ENCODE measurements at places on chromosomes 13 and 19.

GRCh38 chr13:94706101-94706842 is 6.1 kb downstream of the SOX21 start:
- DNase-seq = no peak

GRCh38 chr19:2474232-2475017 is 1.5 kb upstream of the GADD45B start:
- peak; percentile 73 for DNase-seq

DNA sequence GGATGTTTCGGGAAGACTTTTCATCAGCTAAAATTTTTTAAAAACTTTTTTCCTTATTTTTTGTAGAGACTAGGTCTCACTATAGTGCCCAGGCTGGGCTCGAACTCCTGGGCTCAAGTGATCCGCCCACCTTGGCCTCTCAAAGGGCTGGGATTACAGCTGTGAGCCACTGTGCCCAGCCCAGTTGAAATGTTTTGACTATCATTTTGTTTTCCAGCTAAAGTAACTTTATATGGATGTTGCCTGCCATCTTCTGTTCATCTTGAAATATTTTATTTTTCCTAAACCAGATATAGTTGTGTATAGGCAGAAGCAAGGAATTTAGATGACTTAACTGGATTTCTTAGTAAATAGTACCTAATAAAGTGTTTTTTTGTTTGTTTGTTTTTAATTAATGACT is 7.0 kb downstream of the CAB39L start:
- DNase-seq = no peak

DNA sequence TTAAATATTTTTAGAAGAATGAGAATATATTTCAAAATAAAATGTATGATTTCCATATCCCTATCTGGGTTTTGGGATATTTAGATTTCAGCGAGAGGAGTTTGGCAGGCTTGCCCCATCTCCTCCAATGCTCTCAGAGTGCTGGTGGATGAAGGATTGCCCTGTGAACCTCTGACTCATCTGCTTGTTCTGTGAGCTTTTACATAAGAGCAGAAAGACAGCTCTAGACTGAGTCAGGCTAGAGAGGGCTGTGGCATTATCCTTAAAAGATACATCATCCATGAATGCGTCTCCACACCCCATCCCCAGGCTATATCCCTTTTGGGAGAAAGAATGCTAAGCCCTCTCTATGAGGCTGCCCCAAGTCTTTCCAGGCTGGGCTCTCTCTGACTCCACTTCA is 190.6 kb downstream of the TUBA3C start:
- DNase-seq = no peak

- DNase-seq = no peak
Observed at GRCh38 chr13:105902396-105902795, 633.1 kb downstream of the EFNB2 start.

GRCh38 chr13:106186366-106187030 is 349.0 kb downstream of the EFNB2 start:
- no peak for DNase-seq

GRCh38 chr19:1862424-1863327 is 703 bp downstream of the KLF16 start:
- peak; percentile 61 for DNase-seq

GRCh38 chr13:22082030-22082429 is 411.2 kb downstream of the FGF9 start:
- no peak for DNase-seq

DNA sequence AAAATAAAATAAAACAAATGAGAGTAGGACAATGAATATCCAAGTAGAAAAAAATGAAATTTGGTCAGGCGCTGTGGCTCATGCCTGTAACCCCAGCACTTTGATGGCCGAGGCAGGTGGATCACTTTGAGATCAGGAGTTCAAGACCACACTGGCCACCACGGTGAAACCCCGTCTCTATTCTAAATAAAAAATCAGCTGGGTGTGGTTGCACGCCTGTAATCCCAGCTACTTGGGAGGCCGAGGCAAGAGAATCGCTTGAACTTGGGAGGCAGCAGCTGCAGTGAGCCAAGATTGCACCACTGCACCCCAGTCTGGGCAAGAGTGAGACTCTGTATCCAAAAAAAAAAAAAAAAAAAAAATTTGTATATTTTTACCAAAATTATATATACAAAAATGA is 18.2 kb upstream of the ZMYM5 start:
- no peak for DNase-seq

DNA sequence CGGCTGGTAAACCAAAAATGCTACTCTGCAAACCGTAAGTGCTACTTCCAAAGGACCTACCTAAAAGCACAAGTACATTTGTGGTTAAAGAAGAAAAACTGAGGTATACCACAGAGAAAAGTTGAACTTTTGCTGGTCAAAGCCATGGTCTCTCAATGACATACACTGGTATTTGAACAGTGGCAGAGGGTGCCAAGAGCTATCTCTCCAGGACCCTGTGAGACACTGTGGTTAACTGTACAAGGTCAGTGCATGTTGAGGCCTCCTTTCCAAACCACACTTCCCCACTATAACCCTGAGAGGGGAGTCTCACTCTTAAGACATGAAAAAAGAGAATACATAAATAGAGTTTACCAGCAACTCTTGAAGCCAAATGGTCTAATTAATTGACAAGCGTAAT is 49.5 kb downstream of the COL4A1 start:
- no peak for DNase-seq

DNA sequence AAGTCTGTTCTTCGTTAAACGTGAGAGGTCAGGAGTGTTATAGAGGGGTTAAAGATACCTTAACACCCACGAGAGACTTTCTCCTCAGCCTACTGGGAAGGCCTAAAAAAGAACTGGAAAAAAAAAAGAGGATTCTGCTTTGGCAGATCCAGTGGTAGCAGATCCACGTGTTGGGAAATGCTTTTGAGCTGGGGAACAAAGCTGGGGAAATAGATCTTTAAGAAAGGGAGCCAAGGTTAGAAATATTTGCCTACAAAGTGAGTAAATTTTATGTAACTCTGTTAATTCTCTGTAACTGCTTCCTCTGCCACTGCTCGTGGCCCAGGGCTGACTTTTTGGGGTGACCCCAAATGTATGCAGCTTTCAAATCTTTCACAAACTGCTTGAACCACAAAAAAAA is 11.7 kb downstream of the RFX2 start:
- DNase-seq = no peak

GRCh38 chr13:77508959-77509620 is 26.4 kb upstream of the SCEL start:
- DNase-seq = no peak

All from stimulated activated naive CD4-positive, alpha-beta T cell (primary cell).